ENCODE measurements at places on chromosomes 2 and 18.

- H3K27ac ChIP-seq, result peak overlapping the region; percentile 69
- no peaks in the 10 kb centered on the region for H3K27me3 ChIP-seq
- peaks cover 56% of the 10 kb centered on the region for H3K36me3 ChIP-seq
- no peak for DNase-seq
- no peak overlapping the region for H3K4me3 ChIP-seq
These were observed 26.4 kb downstream of the SLC66A2 start for GRCh38 chr18:79924814-79925731.

DNA sequence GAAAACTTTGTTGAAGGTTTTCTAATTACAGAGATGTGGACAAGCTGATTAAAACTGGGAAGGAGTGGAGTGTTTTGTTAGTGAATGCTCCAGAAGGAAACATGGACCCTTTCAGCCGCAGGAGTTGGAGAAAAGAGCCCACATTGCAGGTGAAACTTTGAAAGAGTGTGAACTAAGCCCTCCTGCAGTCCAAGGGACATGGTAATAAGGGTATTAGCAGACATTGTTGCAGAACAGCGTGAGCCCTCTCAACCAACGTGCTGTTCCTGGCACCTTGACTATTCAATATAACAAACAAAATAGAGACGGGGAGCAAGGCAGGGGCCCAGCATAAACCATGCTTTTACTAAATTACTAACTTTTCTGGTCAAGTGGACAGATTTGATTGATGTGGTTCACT is 122.7 kb downstream of the EPHA4 start:
- no peak overlapping the region for H3K27ac ChIP-seq
- DNase-seq, result no peak
- no peaks in the 10 kb centered on the region for H3K27me3 ChIP-seq
- H3K4me3 ChIP-seq, result no peak overlapping the region

- no peaks in the 10 kb centered on the region for H3K27me3 ChIP-seq
- peaks cover 3% of the 10 kb centered on the region for H3K36me3 ChIP-seq
- no peak overlapping the region for H3K27ac ChIP-seq
- no peaks in the 10 kb centered on the region for H3K4me1 ChIP-seq
- H3K4me3 ChIP-seq, result no peak overlapping the region
These were observed 1061.4 kb downstream of the TSN start for GRCh38 chr2:122816803-122817202.

- H3K27ac ChIP-seq, result peak overlapping the region; percentile 95
- H3K27me3 ChIP-seq, result no peaks in the 10 kb centered on the region
- H3K4me1 ChIP-seq, result peaks cover 48% of the 10 kb centered on the region
These were observed 196.0 kb downstream of the ZEB2 start for GRCh38 chr2:144323946-144324345.

DNA sequence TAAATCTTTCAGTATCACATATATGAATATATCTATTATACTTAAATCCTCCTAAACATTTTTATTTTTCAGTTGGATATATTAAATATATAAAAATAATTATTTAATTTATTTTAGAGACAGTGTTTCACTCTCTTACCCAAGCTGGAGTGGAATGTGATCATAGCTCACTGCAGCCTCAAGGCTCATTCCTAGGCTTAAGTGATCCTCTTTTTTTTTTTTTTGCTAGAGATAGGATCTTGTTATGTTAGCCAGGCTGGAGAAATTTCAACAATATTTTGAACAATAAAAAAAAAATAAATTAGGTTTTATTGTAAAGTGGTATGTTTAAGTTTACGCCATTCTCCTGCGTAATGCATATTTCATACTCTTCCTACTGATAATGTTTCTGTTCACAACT is 4.2 kb downstream of the SPAST start:
- H3K27me3 ChIP-seq, result no peaks in the 10 kb centered on the region
- peaks cover 24% of the 10 kb centered on the region for H3K36me3 ChIP-seq
- no peak for DNase-seq
- peaks cover 29% of the 10 kb centered on the region for H3K4me1 ChIP-seq

DNA sequence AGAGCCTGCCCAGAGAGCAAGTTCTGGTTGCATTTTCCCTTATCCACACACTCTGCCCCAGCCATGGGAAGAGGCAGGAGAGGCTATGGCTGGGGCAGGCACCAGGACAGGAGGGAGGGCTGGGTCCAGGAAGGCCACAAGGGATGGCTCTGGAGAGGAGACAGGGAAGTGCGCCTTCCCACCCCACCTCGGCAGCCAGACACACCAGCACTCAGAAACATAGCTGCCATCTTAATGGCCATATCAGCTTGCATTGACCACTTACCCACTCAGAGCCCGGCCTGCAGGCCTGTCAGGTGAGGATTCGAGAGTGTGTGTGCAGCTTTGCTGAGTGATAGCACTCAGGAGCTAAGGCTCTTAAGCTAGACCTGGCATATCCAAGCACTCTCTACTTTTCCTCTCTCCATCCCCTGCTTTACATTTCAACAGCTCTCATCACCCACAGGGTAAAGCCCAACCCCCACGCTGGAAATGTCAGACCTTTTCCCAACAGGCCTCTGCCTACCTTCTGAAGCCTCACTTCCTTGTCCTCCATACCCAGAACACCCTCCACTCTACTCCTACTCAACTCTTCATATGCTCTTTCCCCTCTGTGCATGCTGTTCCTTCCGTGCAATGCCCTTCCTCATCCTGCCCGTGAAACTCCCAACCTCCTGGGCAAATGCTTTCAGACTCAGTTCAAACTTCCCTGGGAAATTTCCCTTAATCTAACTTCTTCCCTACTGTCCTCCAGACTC is 147.9 kb downstream of the TNS1 start:
- H3K4me3 ChIP-seq, result no peak overlapping the region
- no peaks in the 10 kb centered on the region for H3K36me3 ChIP-seq
- H3K27ac ChIP-seq, result no peak overlapping the region
- peaks cover 40% of the 10 kb centered on the region for H3K27me3 ChIP-seq
